Spinal cord (tissue), 10 donors: ENCODE measurements at places on chromosomes 7 and 10.
A peak's percentile ranks its signal among the peaks of the same experiment; 100 is the strongest.

- no peak for DNase-seq
These were observed 132.2 kb downstream of the MAD1L1 start for GRCh38 chr7:2100278-2101208.

DNA sequence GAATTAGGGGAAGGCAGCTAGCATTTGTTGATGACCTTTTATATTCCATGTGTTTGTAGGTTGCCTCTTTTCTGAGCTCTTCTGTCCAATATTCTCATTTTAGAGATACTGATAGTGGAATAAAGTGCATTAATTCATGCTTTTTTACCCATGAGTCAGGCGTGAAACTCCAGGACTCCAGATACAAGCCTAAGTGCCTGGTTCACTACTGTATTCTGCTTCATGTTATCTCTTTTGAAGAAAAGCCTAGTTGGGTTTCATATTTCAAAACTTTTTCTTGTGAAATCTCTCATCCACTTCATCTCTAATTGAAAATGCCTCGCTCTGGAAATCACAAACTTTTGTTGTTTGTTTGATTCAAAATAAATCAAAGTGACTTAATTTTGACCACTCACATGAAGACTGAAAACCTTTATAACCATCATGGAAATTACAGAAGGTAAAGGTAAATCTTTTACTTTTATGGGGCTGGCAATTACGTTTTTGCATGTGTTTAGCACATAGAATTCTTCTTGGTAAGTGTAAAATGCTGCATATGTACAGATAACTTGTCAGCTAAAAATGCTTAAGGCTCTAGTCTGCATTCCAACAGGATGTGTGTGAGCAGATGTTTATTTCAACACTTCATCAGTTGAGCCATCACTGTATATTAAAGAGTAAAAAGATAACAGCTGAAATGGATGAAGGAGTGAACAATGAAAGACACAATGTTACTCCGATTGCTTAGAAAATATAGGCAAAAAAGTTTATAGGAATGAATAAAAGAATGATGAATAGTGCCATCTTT is 961.8 kb upstream of the CELF2 start:
- DNase-seq = no peak

DNA sequence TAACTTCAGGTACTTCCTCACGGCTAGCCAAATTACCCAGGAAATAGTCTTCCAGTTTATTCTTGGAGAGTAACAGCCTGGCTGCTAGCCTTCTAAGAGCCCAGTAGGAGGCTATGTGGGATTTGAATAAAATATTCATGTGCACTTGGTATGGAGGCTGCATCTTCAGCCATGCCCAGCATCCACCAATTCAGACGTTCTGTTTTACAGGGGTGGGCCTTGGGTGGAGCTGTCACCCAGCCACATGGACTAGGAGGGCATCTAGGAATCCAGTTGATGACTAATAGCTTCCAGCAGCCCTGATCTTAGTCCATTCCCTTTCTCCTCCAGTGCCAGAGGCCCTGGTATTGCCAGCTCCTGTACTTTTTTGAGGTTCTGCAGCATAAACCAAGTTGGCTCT is 66.3 kb upstream of the ZRANB1 start:
- DNase-seq = no peak

DNA sequence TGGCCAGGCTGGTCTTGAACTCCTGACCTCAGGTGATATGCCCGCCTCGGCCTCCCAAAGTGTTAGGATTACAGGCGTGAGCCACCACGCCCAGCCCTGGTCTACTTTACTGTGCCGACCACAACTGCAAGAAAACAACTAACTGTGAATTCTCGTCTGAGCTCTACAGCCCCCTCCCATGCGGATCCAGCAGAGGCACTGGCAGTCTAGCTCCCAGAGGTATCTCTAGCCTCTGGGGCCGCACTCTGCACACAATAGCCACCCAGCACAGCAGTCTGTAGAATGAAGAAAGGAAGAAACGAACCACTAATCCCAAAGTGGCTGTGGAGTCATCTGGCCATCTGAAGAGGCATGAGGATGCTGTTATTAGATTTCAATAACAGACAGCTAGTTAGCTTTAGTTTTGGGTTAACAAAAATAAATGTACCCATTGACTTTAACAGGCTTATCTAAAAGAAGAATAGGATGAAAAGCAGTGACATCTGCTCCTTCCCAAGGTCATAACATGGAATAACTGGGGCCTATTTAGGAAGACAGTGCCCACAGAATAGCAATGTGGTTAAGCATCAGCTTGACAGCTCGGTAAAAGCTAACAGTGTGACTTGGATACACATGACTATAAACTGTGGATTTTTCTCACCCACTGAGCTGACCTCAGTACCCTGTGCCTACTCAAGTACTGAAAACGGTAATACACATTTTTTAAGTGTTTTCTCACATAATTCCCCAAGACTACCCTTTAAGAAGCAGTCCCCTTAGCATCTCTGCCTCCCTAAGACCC is 131.9 kb downstream of the TNS3 start:
- DNase-seq = no peak

- DNase-seq = no peak
These were observed 75.9 kb downstream of the PPP1R3C start for GRCh38 chr10:91556691-91557566.

DNA sequence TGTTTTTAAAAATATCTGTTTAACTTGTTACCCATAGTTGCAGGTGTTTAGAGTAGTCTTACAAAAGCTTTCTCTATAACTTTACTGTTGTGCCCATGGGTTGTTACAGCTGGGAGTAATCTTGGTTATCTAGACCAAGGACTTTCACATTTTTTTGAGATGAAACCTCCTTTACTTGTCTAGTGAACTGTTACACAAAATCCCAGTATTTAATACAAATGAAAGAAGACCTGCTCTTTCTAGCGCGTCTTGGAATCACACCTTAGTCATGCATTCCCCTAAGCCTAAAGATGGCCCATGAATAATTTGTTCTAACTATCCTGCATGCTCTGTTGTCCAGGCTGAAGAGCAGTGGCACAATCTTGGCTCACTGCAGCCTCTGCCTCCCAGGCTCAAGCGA is 38.0 kb downstream of the CSGALNACT2 start:
- no peak for DNase-seq

- DNase-seq = no peak
These were observed 4.3 kb upstream of the MUC17 start for GRCh38 chr7:101015626-101016025.

DNA sequence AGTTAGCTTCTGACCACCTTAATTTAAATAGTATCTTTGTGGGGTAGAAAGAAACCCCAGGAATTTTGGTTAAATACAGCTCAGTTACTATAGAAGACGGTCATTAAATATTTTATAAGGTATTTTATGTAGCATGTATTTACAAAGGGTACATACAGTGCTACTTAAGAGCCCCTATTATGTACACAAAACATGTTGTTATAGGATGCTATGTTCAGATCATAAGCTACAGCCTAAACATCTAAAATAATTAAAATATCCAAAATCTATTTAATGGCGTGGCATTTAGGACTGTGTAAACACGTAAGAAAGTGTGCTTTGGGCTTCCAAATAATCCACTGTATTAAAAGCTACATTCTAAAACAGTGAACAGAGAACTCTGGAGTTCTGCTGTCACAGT is 39.4 kb upstream of the DLX5 start:
- DNase-seq = no peak

- DNase-seq = peak; percentile 76
These were observed 158.1 kb downstream of the AGMO start for GRCh38 chr7:15403751-15404150.

DNA sequence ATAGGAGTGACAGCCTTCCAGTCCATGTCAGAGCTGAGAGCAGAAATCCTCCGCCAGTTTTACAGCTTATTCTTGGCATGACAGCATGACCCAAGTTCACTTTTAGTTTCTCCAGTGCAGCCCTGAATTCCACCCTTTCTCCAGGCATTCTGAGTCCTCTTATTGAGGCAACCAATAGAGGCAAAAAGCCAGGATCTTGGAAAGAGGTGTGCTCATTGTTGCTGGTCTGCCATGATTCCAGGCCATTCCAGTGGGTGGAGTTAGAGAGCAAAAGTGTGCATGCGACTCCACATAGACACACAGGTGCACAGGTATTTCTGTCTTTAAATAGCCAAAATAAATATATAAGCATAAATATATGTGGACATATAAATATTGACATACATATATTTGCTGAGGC is 224.7 kb upstream of the ADARB2 start:
- DNase-seq = no peak

DNA sequence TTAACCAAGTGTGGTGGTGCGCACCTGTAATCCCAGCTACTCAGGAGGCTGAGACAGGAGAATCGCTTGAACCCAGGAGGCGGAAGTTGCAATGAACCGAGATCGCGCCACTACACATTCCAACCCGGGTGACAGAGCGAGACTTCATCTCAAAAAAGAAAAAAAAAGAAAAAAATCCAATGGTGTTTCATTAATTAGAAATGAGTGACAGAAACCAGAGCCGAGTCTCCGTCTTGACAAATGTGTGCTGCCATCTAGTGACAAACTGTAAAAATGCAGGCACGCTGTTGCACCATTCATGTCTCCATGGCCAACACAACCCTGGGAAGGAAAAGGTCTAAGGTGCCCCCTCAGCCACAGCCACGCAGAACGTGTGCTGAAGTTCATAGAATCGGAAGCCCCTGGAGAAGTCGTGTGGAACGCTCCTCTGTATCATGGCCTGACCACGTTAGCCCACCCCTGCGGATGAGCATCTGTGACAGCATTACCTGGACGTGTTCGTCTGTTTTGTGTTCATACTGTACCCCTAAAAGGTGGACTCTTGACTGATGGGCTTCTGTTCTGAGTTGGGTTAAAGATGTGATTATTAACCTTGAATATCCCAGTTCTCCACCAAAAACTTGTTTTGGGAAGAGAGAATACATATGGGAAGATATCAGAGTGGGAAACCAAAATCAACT is 94.9 kb downstream of the LYZL2 start:
- DNase-seq = peak; percentile 68

DNA sequence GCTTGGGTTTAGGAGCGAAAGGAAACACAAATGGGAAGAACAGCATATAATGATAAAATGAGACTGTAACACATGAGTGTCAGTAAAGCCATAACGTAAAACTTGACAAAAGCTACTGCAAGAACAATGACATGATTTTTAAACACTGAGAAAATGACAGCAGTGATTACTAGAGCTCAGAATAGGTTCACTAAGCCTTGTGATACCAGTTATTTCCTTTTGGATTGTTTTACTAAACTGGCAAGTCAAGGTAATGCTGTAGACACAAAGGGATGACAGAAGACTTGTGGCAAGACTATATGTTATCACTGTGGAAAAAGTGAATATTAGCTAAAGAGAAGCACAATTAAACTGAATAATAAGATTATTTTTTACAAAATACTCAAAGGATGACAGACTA is 12.7 kb downstream of the NCOA4 start:
- no peak for DNase-seq

GRCh38 chr7:70881167-70881847 is 250.6 kb upstream of the GALNT17 start:
- peak; percentile 24 for DNase-seq

DNA sequence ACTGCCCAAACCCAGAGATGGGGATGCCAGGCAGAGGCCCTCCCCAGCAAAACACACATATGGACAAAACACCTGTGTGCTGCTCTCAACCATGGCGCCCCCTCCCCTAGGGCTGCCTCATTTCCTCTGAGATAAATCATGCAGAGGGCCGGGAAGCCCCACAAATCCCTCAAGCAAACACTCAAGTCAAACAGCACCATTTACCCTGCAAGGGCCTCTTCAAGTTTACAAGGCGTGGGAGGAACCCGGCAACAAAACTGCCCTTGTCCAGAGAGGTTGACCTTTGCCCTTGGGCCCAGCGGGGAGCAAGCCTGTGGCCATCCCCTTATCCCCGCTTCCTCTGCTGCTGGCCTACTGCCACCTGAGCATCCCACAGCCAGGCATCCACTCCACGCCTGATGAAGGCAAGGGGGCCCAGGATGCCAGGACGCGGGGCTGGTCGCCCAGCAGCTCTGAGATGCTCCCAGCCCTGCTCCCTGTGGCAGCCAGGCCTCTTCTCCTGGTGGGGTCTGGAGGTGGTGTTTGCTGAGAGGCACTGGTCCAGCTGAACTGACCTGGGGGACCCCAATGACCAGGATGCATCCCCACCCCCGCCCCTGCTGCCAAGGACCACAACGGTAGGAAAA is 77.4 kb downstream of the DLG5 start:
- no peak for DNase-seq

DNA sequence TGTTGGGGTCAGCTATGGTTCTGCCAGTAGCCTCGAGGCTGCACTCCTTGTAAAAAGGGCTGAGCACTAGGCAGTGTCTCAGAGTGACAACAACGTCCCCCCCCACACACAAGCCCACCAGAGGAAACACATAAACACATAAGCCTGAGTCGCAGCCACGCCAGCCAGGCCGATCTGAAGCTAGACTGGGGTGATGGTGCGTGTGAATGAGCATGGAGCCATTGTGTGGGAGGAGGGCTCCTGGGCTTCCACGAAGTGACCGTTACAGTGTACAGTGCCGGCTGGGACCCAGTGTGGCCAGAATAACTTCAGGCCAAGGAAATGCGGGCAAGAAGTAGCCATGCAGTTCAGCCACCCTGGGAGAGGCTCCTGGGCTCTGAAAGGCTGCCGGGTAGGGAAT is 3.7 kb upstream of the C10orf105 start:
- DNase-seq = no peak

DNA sequence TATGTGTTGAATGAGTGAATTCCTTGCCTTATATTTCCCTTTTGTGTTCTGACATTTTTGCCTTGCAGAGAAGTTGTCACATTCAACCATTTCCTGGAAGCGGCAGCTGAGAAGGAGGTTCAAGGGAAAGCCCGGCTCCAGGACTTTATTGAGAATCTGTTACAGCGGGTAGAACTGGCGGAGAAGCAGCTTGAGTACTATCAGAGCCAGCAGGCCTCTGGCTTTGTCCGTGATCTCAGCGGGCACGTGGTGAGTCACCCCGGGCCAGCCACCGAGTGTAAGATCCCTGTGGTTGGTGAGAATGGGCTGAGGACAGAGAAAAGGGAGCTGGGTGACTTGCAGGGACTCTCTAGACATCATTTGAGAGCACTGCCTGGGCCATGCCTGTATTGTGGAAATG is 14.2 kb downstream of the ZNF365 start:
- no peak for DNase-seq

DNA sequence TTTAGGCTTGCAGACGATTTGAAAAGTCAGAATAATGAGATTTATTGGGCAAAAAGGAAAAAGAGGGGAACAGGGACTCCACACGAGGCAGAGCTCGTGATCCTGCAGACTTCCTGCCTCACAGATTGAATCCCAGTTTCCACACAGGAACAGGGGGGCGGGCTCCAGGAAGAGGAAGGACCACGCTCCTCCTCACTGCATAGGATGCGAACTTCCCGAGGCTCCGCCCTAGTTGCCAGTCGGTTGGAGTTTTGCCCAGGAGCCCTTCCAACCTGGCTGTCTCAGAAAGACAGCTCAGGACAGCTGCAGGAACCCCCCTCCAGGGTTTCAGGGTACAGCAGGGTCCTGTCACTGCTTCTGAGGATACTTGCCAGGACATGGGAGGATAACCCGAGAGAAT is 488.3 kb upstream of the ADARB2 start:
- DNase-seq = no peak

- DNase-seq = no peak
These were observed 363.4 kb downstream of the KCNMA1 start for GRCh38 chr10:77274046-77274795.
